ENCODE measurements at places on chromosomes 1 and 21.
A peak's percentile ranks its signal among the peaks of the same experiment; 100 is the strongest.

- DNase-seq: no peak
Measured at GRCh38 chr1:14939527-14940284, 213.8 kb upstream of the TMEM51 start.

GRCh38 chr1:38332649-38333310 is 286.2 kb upstream of the POU3F1 start:
- no peak for DNase-seq

DNA sequence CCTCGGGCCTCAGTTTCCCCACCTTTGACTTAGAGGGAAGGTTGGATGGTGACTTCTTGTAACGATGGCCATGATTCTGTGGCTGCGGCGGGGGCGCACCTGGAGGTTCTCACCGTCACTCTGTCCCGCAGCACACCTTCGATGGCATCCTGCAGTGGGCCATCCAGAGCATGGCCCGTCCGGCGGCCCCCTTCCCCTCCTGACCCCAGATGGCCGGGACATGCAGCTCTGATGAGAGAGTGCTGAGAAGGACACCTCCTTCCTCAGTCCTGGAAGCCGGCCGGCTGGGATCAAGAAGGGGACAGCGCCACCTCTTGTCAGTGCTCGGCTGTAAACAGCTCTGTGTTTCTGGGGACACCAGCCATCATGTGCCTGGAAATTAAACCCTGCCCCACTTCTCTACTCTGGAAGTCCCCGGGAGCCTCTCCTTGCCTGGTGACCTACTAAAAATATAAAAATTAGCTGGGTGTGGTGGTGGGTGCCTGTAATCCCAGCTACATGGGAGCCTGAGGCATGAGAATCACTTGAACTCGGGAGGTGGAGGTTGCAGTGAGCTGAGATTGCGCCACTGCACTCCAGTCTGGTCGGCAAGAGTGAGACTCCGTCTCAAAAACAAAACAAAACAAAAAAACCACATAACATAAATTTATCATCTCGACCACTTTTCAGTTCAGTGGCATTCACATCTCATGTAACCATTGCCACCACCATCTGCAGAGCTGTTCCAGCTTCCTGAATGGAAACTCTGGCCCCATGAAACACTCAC is 2.1 kb upstream of the PFKL start:
- peak; percentile 50 for DNase-seq

- DNase-seq: no peak
Measured at GRCh38 chr1:118291661-118292060, 106.6 kb upstream of the SPAG17 start.

- DNase-seq: no peak
Measured at GRCh38 chr1:76140227-76140626, 65.7 kb downstream of the ST6GALNAC3 start.

- DNase-seq: no peak
Measured at GRCh38 chr21:34018910-34019309, 54.5 kb upstream of the MRPS6 start.

GRCh38 chr1:150778409-150778808 is 12.8 kb upstream of the CTSS start:
- no peak for DNase-seq

Data from stimulated activated CD4-positive, alpha-beta T cell treated with anti-CD3 and anti-CD28 coated beads, Interleukin-15, amount 100 ng/mL, for 1 hour (primary cell).